ENCODE measurements at places on chromosomes 11 and 22.

- no peak for DNase-seq
Observed at GRCh38 chr11:5507177-5507932, 2.4 kb downstream of the UBQLN3 start.

- no peak for DNase-seq
Observed at GRCh38 chr11:128491195-128491936, 96.0 kb downstream of the ETS1 start.

DNA sequence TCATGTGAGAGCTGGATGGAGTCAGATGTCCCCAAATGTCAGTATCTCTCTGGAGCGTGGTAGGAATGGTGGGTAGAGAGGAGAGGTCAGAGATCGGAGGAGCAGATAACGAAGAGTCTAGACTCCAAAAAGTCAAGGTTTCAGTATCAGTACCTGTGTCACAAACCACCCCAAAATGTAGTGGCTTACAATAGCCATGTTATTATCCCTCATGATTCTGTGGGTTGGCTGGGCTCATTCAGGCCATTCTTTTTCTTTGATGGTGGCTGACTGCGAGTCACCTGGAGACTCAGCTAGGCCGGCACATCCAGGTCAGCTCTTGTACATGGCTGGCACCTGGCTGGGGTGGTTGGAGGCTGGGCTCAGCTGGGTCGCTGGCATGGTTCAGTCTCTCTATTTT is 7.3 kb upstream of the SSTR3 start:
- no peak for DNase-seq

DNA sequence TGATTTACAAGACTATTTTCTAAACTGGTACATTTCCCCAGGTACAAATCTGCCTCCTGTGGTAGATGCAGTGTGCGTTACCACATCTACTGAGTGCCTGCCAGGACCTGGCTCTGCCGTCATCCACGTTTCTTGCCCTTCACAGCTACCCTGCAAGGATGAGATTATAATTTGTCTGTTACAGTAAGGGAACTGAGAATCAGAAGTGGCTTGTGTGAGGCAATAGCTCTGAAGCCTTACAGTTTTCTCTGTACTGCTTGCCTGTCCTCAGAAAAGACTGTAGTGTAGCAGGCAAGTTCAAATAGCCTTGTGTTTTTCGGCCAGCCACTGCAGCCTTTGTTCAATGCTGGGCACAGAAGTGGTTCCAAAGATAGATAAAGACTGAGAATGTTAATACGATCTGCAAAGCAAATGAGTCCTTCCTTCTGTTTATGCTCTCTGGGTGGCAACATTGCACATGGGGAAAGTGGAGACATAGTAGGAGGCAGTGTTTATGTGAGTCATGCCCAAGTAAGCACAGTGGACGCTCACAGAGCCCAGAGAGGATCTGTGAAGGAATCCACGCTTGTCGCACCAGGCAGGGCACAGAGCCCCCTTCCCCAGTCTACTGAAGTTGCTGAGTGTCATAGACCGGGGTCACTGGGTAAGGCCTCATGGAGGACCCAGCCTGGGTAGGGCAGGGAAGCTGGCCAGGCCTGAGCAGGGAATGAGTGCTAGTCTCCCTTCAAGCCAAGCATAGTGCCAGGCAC is 49.1 kb downstream of the MICAL2 start:
- no peak for DNase-seq

- peak; percentile 50 for DNase-seq
Observed at GRCh38 chr22:41576877-41577276, 12.8 kb downstream of the PMM1 start.

GRCh38 chr22:20650294-20651207 is 123.4 kb upstream of the SERPIND1 start:
- DNase-seq: no peak

DNA sequence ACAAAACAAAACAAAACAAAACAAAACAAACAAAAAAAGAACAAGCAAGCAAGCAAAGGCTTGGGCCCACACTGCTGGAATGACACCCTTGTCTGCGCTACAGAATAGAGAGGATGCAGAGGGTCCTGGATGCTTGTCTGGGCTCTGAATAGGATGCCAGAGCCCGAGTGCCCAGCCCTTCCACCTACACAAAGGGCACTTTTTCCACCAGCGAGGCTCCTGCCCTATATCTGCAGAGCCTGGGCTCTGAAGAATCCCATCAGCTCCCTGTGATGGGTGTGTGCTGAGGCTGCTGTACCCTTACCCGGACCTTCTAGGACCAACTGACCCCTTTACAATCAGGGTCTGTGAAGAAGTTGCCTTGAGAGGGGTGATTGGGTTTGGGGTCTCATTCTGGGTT is 221.2 kb downstream of the DSCAML1 start:
- DNase-seq: no peak

GRCh38 chr11:61793829-61794204 is 1.1 kb downstream of the FEN1 start:
- DNase-seq: no peak

- DNase-seq: peak; percentile 38
Observed at GRCh38 chr11:67302571-67303131, 679 bp upstream of the SSH3 start.

DNA sequence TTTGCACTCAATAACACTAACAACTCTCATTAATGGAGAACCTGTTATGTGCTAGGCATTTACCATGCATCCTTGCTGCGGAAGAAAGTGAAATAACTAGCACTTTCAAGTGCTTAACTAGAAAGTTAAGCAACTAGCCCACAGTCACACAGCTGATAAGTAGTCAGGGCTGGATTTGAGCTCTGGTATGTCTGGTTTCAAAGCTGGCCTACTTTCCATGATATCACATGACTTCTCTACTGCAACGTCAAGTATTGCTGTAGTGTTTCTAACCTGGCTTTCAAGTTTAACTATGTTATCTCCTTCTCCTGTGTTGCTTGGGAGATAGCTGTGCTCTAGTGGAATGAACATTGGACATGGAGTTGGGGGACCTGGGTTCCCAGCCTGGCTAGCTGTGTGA is 12.1 kb downstream of the SLC15A3 start:
- no peak for DNase-seq

DNA sequence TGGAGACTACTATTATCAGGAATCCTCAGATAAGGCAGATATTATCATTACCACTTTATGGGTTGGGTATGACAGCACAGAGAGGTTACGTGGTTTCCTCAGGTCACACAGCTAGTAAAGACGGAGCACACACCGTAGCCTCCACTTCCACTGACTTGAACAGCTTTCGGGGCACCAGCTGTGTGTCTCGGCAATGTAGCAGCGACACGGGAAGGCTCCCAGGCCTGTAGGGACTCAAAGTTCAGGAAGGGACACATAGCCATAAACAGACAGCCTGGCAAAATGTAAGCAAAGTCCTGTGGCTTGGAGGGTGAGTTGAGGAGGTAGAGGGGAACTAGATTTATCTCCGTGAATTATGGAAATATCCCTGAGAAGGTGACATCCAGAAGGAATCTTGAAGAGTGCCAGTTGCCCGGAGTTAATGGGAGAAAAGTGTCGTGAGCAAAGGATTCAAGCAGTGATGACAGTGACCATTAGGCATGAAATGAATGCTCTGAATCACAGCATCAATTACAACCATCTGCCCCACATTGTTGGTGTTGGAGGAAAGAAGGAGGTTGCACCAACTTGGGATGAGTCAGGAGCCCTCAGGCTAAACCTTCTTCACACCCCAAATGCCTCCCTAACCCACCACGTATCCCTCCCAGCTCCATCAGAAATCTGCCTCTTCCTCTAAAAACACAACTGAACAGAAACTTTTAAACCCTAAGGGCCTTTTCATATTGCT is 106.7 kb upstream of the ASPHD2 start:
- DNase-seq: peak; percentile 14

- peak; percentile 50 for DNase-seq
Observed at GRCh38 chr11:100791860-100792259, 104.8 kb downstream of the ARHGAP42 start.

- no peak for DNase-seq
Observed at GRCh38 chr11:30504468-30504867, 81.7 kb downstream of the MPPED2 start.

- no peak for DNase-seq
Observed at GRCh38 chr11:12094872-12095800, 15.3 kb upstream of the MICAL2 start.

- DNase-seq: no peak
Observed at GRCh38 chr22:27687984-27688545, 113.5 kb downstream of the MN1 start.

GRCh38 chr22:50276143-50276542 is 6.0 kb upstream of the MAPK11 start:
- no peak for DNase-seq

DNA sequence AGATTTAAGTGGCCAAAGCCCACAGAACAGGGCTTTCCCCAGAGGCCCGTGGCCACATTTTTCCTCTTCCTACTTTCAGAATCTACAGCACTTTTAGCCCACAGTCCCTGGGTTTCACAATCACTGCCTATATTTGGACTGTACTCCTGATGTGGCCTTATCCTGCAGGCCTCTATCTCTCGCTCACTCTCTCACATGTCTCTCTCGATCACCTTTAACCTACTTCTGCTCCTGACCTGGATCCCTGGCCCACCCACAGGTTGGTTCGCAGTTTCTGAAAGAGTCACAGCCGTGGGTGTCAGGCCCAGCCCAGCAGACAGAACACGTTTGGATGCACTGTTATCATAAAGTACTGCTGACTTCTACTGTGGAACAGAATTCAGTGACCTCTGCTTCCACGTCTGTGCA is 55.5 kb downstream of the LARGE1 start:
- DNase-seq: no peak

GRCh38 chr11:124518989-124519451 is 24.4 kb downstream of the OR8B12 start:
- DNase-seq: peak; percentile 31

GRCh38 chr11:5736396-5736795 is at the start of gene OR56B1:
Gene OR56B1 (plus strand): TSS chr11:5736448. CDS start chr11:5736517, 69 bp downstream.
- DNase-seq: no peak

DNA sequence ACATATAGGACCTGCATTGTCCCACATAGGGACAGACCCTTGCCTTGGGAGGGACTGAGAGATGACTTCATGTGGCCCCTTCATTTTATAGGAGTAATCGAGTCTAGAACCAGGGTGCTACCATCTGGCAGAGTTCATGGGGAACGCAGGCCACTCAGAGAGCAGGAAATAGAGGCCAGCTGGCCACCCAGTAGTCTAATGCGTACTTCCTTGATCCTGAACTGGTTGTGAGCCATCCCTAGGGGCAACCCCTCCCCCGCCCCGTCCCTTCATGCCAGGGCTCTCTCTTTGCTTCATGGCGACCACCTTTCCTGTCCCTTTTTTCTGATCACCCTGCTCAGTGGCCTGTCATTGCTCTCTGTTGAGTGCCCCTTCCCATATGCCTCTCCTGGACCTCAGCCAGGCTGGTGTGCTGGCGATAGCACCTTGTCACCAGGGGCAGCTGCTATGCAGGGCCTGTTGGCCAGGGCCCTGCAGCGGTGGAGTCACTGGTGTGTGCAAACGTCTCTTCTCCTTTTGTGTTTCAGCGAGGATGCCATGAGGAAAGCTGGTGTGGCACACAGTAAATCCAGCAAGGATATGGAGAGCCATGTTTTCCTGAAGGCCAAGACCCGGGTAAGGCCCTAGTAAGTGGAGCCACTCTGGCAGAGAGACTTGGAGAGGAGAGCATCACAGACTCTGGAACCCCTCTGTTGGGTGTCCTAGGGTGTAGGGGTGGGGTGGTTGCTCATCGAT is 29.3 kb downstream of the MED15 start:
- no peak for DNase-seq

- peak; percentile 36 for DNase-seq
Observed at GRCh38 chr11:32902089-32902665, 9.6 kb downstream of the QSER1 start.

- no peak for DNase-seq
Observed at GRCh38 chr22:27075891-27076290, 418.5 kb downstream of the MIAT start.

GRCh38 chr22:25357606-25358420 is 138.4 kb downstream of the CRYBB2 start:
- no peak for DNase-seq

- no peak for DNase-seq
Observed at GRCh38 chr11:131925829-131926228, 555.4 kb downstream of the NTM start.

Data from muscle of leg (tissue), 16 donors.